Dorsolateral prefrontal cortex (tissue), 122 donors: ENCODE measurements at places on chromosomes 4 and X.

GRCh38 chr4:86011117-86011516, 348.7 kb downstream of the MAPK10 start:
- DNase-seq: no peak

DNA sequence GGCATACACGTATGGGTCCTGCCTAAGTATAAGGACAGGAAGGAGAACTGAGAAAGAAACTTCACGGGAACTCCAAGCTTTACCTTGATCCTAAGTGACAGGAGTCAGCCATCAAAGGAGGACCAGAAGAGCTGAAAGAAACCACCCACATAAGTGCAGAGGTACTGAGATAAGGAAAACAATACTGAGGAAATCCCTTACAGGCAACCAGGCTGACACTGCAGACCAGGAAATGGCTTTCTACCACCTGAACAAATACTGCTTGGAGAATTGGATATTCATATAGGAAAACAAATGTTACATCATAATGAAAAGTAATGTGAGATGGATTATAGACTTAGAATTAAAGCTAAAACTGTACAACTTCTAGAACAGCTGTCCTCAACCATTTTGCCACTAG, 127.0 kb downstream of the IL15 start:
- no peak for DNase-seq

GRCh38 chr4:122705009-122705408, 27.5 kb upstream of the BBS12 start:
- no peak for DNase-seq

DNA sequence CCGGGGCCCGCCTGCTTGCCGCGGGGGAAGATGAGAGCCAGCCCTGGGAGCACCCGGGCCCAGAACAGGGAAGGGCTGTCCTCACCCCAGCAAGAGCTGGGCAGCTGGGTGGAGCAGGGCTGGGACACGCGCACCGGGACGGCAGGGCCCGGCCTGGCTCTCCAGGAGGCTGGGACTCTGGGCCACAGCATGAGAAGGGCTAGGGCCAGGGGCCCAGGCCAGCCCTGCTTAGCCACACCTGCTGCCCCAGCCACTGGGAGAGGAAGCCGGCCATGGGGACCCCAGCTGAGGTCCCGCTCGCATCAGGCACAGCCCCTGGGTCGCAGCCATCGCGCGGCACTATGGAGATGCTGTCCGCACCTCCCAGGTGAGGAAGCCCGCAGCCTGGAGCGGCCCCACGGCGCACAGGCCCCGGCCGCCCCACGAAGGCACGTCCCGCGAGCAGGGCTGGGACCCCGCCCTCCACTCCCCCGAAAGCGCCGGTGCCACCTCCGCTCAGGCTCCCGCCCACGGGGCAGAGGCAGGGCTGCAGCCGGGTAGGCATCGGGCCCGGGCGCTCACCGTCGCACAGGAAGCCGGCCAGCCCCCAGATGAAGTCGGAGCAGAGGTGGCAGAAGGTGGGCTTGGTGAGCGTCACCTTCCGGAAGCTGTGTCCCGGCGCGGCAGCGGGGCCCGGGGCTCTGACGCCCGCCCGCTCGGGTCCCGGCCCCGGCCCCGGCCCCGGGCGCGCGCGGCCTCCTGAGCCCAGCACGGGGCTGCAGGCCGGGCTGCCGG, 531 bp downstream of the DGKQ start:
- no peak for DNase-seq

- no peak for DNase-seq
Observed at GRCh38 chr4:188175288-188175687, 36.0 kb downstream of the TRIML1 start.

GRCh38 chrX:1147611-1148515, 64.6 kb downstream of the CRLF2 start:
- no peak for DNase-seq

GRCh38 chrX:1072637-1073377, 139.6 kb downstream of the CRLF2 start:
- DNase-seq: no peak

DNA sequence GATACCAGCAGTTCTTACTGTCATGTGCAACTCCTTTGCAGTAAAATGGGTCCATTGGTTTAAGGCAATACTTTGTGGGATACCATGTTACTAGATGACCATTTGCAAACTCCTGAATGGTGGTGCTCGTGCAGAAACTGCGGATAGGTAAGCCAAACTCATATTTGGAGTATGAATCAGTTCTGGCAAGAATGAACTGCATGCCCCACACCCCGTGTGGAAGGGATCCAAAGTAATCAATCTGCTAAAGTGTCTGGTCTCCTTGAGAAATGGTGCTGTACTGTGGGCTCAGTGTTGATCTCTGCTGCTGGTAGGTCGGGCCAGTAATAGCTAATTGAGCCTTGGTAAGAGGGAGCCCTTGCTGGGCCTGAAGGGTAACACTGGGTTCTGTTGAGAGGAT, 4.2 kb upstream of the TAB3 start:
- no peak for DNase-seq

DNA sequence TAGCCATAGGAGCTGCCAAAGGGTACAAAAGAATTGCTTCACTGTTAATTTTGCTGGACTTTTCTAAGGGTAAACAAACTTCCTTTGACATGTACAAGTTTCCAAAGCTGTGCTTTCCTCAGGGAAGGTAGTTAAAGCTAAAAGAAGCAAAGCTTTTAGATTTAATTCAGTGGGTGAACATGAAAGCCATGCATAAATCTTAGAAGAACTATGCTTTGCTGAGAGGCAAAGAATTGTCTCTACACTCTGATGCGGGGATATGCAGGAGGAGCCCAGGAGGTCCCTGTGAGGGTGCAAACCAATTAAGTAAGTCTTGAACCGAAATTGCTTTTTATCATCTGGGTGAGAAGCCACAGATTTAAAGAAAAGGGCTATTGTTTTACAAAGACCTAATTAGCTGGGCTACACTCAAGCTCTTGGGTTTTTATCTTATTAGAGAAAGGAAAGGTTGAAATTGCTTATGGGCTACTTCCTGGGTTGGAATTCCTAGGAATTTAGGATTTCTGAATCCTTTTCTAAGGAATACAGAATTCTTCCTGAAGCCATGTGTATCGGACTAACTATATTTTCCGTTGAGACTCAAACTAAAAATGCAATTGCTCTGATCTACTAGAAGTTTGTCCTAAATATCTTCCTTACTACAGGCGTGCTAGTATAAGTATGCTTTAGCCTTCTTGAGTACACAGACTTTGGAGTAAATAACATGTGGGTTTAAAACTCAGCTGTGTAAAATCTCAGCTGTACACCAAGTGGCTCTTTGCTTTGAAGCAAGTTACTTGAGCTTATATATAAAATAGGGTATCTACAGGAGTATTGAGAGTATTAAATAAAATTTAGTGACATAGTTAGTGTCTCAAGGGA, 188.4 kb upstream of the ANK2 start:
- DNase-seq: no peak

- DNase-seq: peak; percentile 49
Observed at GRCh38 chr4:152534541-152535359, 1.1 kb downstream of the FBXW7 start.

DNA sequence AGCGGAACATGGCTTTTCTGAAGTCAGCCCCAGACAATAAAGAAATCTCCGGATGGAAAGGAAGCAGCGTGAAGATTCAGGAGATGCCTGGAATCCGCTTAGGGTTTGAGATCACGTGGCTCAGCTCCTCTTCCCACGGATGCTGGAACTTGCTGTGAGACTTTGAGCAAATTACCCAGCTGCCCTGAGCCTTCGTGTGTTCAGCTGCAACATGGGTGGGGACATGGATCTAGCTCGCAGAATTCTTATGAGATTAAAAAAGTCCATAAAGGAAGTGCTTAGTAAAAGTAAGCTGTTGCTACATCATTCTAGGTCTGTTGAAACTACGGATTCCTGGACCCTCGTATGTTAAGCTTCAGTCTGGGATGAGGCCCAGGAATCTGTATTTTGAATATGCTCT, 55.7 kb upstream of the STIM2 start:
- no peak for DNase-seq

GRCh38 chr4:140609548-140610425, 41.0 kb upstream of the UCP1 start:
- DNase-seq: no peak

- no peak for DNase-seq
Observed at GRCh38 chr4:56907489-56908205, at the start of gene REST. REST (plus strand) TSS chr4:56907900; CDS start chr4:56910639, 2,739 bp downstream.

DNA sequence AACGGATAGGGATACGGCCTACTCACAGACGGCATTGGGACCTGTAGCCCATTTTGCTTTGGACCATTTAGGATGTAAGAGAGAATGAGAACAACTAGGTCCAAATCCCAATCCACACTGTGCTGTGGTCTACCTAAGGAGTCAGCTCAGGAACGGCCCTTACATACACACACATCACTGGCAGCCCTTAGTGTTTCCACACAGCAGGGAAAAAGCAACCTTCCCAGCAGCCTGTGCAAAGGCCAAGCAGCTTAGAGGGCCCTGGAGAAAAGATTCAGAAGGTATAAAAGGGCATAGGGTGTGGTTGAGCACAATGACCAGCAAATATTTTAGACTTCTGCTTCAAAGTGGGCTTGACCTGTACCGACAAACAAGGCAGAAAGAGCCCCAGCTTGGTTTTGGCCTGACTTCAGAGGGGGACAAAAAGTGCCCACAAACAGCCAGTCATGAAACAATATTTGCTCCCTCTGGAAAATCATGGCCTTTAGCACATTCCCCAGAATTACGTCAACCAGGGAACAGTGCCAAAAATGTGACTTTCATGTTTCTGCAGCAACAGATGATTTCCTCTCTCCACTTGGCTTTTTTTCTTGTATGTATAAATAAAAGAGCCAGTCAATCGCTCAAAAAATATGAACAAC, 359.5 kb upstream of the FGF16 start:
- no peak for DNase-seq

- DNase-seq: no peak
Observed at GRCh38 chrX:79231662-79232061, 87.2 kb downstream of the GPR174 start.

- DNase-seq: no peak
Observed at GRCh38 chrX:10395179-10395578, 225.2 kb downstream of the MID1 start.

DNA sequence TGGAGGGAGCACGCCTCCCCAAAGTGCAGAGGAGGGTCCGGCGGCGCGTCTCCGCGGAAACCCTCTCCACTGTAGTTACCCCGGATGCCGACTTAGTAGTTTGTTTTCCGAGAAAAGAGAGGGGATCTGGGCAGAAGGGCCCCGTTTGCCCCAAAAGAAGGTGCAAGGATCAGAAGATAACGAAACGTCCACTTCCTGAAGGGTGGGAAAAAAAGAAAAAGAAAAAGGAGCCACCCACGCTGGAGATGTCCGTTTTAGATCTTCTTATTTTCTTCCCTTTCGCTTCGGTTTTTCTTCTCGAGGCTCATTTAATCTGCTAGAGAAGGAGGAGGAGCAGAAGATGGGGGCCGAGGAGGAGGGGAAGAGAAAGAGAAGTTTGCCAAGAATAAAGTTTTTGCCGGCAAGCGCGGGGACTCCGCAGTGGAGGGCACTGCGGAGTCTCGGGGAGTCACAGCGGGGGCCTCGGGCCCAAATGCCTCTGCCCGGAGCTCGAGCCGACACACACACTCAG, 517 bp downstream of the LEF1 start:
- no peak for DNase-seq

- DNase-seq: no peak
Observed at GRCh38 chr4:25104591-25104990, 55.7 kb downstream of the SEPSECS start.

DNA sequence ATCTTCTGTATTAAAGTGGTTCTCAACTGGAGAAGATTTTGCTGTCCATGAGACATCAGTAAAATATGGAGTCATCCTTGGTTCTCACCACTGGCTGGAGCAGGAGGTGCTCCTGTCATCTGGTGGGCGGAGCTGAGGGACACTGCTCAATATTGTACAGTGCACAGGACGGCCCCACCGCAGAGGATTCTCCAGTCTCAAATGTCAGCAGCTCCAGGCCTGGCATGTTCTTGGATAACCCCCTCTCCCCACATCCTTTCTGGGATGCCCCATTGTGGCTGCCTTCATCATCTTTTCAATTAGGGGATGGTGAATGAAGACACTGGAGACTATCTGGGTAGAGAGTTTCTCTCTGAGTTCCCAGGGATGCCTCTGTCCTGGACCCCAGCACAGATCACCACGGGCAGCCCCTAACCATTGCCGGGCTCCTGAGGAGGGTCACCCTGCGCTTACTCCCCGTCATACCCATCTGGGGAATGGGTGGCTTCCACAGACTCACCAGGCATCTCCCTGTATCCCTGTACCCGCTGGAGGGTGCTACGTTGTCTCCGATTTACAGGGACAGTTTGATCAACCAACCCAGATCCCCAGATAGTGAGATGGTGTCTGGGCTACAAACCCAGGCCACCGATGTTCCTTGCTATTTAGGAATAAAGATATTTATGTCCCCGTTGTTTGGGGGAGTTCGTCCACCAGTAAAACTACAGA, 21.9 kb upstream of the P2RY8 start:
- no peak for DNase-seq

DNA sequence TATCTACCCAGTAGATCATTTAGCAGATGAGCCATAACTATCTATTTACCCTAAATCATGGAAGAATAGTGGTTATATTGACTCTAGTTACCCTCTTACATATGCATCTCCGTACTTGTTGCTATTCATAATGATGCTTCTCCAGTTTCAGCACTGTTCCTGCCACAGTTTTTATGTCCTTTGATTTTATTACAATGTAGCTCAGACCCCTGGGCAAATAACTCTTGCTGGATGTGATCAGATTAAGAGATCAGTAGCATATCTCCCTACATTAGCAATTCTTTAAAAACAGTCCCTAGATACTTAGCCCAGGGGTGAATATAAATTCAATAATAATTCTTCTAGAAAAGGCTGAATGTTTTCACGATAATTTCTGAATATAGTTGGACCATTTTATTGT, 696.5 kb downstream of the ADGRL3 start:
- DNase-seq: no peak

DNA sequence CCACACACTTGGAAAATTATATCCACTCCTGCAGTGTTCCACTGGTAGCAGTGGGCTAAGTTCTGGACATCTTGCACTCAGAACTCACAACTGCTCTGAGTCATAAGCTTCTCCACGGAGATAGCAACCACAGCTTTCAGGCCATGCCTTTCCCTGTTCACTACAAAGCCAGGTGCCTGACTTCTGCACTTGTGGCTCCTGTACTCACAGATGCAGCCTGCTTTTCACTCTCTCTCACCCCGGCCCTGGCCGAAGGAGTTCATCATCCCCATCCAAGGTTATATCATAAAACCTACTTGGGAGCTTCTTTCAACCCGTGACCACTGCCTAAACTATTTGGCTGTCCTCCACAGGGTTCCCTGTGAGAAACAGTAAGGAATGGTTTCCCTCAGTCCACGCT, 999.4 kb downstream of the GLUD2 start:
- DNase-seq: no peak
